ENCODE measurements at places on chromosomes 2 and 18.

DNA sequence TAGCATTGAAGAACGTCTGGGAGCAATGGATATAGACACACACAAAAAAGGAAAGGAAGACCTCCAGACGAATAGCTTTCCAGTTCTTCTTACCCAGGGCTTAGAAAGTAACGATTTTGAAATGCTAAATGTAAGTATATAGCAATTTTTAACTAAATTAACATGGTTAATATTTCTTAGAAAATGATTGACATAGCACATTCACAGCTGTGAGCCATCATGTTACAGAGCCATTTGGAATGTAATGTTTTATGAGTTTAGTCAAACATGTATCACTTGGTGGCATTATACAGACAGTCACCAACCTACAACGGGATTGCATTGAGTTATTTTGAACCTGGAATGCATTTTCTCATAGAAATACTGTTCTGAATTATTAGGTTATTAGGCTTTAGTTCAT is 35.1 kb downstream of the WDR43 start:
- DNase-seq = peak; percentile 16

GRCh38 chr2:236985761-236986339 is 99.8 kb upstream of the COPS8 start:
- DNase-seq = no peak

- peak; percentile 93 for DNase-seq
Observed at GRCh38 chr2:24702800-24703199, 90.4 kb downstream of the PTRHD1 start.

GRCh38 chr18:74944676-74945075 is 264.3 kb downstream of the PTGR3 start:
- no peak for DNase-seq

- peak; percentile 79 for DNase-seq
Observed at GRCh38 chr2:219495531-219496122, 3.1 kb upstream of the GMPPA start.

DNA sequence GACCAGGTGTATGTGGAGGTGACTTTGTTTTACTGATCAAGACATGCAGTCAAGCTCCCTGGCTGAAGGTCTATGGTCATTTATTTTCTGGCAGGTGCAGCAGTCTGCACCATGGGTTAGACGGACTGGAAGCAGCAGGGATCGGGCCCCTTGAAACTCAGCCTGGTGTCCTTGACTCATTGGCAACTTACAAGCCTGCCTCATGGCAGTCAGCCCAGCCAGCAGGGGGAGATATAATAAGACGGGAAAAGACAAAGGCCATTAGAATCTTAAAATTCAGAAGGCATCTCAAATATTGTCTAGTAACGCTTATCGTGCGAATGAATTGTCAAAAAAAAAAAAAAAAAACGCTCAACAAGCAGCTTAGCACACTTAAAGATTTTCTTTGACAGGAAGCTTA is 308.2 kb downstream of the EN1 start:
- DNase-seq = peak; percentile 75

DNA sequence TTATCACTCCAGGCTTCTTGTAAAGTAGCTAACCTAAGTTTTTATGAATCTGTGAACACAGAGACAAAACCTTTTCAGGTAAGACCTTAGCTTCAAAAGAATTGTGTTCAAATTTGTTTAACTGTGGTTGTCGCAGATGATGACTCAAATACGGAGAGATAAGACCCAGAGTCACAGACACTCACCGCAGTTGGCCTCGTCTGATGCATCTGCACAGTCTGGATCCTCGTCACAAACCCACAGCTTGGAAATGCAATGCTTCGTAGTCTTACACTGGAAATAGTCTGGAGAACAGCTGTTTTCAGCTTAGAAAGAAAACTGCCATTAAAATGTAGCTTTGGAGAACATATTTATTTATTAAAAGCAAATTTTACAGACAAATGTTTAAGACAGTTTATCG is 1662.1 kb upstream of the NXPH2 start:
- no peak for DNase-seq

GRCh38 chr2:73776381-73776780 is 3.5 kb downstream of the DUSP11 start:
- no peak for DNase-seq

- DNase-seq = no peak
Observed at GRCh38 chr2:111100765-111101162, 19.9 kb upstream of the BCL2L11 start.
